Progenitor cell of endocrine pancreas (in vitro differentiated cells): ENCODE measurements at places on chromosomes 5 and 9.

GRCh38 chr9:90665072-90665471 is 22.4 kb upstream of the DIRAS2 start:
- no peak for DNase-seq

DNA sequence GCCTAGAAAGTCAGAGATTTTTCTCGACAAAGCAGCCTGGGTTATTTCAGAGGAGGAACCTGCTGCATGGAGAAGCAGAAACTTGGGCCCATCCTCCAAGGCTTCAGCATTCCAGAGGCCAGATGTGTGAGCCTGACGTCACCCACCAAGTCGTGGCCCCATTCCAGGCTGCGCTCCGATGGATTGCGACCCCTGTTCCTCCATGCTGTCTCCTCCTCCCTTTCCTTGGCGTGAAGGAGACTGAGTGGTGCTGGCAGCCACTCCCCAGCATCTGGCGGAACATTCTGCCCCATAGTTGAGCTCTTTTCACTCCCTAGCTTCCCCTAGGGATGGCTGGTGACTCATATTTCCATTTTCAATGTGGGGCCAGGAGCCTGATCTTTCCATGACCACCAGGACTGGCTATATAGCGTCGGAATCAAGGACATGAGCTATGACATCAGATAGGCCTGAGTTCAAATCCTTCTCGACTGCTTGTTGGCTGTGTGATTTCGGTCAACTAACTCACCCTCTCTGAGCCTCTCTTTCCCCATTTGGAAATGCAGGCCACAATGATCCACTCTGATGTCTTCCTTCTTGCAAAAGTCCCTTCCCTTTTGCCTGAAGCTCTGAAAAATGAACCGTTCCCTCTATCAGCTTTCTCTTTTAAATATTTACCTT is 24.5 kb upstream of the DUSP1 start:
- DNase-seq: no peak

- no peak for DNase-seq
Observed at GRCh38 chr5:144774197-144774596, 603.5 kb downstream of the KCTD16 start.

DNA sequence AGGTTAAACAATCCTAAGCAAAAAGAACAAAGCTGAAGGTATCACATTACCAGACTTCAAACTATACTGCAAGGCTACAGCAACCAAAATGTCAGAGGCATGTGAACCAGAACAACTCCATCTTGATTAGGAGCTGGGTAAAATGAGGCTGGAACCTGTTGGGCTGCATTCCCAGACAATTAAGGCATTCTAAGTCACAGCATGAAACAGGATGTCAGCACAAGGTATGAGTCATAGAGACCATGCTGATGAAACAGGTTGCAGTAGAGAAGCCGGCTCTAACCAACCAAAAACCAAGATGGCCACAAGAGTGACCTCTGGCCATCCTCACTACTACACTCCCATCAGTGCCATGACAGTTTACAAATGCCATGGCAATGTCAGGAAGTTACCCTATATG is 252.0 kb downstream of the RASEF start:
- DNase-seq: no peak

DNA sequence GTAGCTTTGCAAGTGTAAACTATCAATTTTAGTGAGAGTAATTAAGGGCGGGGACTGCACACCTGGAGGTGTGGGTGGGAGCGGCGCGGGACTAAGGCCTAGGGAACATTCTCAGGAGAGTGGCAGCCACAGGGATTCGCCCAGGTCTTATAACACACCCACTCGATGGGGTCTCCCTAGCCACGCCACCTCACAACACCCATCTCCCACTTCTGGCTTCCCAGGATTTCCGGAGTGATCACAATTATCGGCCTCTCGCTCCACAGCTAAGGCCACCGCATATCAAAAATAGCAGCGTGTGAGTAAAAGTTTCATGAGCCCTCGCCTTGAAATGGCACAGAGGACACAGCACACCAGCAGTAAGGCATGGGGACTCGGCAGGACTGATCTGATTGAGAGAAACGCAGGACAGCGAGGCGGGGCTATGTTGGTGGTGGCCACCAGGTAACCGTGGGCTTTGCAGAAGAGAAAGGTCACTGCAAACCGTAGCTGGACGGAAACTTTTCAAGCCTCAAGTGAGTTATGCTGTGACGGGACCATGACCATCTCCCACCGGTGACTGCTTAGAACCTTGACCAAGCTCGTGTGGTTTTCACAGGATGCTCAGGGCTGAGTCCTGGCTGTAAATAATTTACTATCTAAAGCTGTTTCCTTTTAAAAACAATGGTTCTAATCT is 1.1 kb upstream of the LPAR1 start:
- DNase-seq: peak; percentile 13

DNA sequence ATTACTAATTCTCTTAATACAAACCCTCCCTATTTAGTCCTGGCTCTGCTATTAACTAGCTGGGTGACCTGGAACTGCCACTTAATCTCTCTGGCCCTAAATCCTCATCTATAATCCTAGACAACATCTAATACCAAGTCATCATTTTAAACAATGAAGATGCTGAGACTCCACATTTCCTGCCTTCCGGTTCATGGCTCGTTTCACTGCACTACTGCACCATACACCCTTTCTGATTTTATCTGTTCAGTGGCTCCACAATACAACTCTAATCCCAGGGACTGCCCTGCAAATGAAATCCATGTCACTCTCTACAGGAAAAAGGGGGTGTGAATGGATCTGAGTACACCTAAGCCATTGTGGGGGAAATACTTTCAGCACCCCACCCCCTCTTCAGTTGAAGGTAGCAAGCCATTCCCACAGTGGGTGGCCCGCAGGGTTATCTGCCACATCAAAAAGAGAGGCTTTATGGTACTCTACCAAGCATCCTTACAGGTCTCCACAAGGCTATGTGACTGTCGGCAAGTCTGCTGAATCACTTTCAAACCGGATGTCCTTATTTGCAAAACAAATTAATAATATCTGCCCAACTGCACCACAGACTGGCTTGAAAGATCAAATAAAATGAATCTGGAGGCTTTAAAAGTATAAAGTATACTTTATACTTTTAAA is 89.5 kb downstream of the EPB41L4A start:
- DNase-seq: no peak

- DNase-seq: no peak
Observed at GRCh38 chr9:78115073-78115472, 83.5 kb upstream of the GNAQ start.

- DNase-seq: no peak
Observed at GRCh38 chr5:177325868-177326381, 14.2 kb upstream of the MXD3 start.

GRCh38 chr9:97987487-97987886 is 4.3 kb downstream of the ANP32B start:
- DNase-seq: no peak

DNA sequence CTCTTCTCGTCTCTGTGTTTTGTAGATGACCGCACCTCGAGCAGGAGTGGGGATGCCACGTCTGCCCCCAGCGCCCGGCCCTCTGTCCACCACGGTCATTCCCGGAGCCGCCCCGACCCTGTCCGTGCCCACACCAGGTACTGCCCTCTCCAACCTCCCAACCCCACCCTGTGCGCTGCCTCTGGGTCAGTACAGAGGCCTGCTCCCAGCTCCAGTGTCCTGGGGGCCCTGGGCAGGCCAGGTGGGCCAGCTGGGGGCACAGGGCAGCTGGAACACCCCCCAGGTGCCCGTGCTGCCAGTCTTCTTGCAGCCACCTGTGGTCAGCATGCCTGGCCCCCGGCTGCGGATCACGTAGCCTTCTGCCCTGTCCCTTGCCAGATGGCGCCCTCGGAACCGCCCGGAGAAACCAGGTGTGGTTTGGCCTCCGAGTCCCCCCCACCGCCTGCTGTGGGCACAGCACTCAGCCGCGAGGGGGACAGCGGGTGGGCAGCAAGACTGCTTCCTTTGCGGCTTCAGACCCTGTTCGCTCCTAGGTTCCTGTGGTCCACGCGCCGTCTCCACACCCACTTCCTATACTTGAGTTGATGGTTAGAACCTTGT is 133.7 kb downstream of the WNK2 start:
- no peak for DNase-seq

DNA sequence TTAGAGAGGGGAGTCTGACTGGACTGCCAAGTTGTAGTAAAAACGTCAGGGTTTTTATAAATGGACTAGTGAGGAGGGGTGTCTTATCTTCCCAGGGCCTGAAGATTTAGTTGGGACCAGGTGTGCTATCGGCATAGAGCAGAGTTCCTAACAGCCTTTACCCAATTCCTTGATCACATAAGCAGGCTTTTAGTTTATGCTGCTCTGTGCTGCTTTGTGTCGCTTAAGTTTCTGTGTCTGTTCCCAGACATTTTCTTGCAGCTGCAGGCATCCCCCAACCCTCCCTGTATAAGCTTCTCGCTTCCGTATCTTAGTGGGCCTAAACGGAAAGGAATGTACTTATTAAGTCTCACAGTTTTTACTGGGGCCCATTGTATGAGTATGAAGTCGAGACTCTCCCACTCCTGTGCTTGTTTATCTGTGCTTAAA is 2.6 kb upstream of the SMC5 start:
- DNase-seq: no peak

DNA sequence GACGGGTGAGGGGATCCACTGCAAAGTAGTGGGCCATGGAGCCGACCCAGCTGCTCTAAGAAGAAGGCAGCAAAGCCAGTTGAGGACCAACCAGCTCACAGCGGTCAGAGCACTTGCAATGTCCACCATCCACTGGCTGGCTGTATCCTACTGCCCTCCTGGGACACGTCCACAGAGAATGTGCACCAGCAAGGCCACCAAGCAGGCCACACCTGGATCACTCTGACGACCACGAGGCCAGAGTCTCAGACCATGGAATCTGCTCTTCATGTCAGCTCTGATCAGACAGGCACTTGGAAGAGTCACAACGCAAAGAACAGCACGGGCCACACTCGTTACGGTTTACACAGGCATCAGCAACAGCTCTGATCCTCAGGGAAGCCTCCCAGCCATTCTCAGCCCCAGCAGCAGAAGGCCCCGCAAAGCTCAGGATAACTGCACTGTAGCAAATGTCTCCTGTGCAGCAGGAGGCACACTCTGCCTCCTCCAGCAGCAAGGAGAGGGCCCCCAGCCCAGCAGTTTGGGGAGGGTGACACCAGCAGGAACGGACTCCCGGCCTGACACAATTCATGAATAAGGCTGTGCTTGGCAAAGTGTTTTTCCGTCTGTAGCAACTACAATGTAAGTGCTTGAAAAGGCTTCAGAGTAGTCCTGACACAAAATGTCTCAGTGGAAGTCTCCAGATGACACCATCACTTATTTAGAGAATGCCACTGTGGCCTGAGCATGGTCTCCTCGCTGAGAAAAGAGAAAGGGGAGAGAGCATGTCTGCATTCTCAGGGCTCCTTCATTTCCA is 15.7 kb downstream of the SEMA4D start:
- DNase-seq: no peak

GRCh38 chr5:106392766-106393165 is 1278.0 kb downstream of the EFNA5 start:
- no peak for DNase-seq

- DNase-seq: no peak
Observed at GRCh38 chr5:157324237-157324636, 58.3 kb downstream of the CYFIP2 start.

- no peak for DNase-seq
Observed at GRCh38 chr5:130893006-130893405, 272.1 kb downstream of the HINT1 start.

GRCh38 chr9:76018761-76019160 is 128.3 kb downstream of the PCSK5 start:
- no peak for DNase-seq

GRCh38 chr5:132770476-132771159 is 6.4 kb downstream of the SEPTIN8 start:
- DNase-seq: no peak

DNA sequence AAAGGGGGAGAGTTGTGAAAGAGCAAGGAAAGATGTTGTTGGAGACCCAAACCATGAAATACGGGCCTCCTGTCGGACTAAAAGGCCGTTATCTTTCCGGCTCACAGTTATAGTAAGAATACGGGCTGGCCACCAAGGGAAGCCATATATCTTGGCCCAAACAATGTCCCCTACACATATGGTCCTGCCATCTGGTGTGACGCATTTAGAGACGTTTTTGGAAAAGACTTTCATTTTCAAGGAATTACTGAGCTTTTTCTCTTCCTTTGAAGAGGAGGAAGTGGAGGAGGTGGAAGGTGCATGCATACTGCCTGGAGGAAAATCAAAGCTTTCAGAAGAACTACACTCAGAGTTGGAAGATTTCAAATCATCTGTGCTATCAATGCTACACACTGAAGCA is 26.7 kb downstream of the PWWP2A start:
- no peak for DNase-seq

DNA sequence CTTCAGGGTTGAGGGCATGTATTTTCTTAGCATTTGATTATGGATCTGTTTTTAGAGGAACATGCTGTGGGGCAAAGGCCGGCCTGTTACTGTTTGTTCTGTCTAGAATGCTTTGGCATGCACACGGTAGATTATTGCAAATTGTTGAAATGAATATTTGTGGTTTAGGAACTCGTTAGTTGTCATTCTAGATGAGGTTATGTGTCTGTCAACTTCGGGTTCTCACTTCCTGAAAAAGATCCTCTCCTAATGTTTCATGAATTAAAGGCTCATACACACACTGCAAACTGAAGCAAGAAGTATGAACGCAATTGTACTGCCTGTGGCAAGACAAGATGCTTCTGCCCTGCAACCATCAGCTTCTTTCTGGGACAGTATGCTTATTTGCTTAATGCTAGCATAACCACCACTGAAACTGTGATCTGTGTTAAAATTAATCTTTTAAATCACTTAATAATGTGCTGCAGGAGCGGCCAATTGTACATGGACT is 99.6 kb downstream of the BASP1 start:
- DNase-seq: no peak

DNA sequence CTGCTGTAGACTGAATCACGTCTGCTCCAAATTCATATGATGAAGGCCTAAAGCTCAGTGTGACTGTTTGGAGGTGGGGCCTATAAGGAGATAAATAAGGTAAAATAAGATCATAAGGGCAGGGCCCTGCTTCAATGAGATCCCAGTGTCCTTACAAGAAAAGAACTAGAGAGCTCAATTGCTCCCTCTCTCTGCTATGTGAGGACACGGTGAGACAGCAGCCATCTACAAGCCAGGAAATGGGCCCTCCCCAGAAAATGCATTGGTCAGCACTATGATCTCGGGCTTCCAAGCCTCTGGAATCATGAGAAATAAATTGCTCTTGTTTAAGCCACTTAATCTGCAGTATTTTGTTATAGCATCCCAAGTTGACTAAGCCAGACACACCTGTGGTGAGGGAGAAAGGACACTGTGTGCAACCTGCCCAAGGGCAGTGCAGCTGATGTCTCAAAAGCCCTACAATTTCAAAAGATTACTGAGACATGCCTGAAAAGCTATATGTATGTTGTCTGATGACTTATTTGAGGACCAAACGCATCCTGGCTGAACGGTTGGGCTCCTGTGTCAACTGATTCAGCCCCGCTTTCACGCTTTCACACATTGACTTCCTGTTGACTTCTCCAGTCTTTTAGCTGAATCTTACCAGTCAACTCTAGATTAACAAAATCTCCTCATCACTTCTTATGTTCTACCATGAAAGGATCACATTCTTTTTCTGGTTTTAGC is 13.2 kb downstream of the GZMK start:
- DNase-seq: no peak
